GDM1 (cell line): ENCODE measurements at places on chromosomes 7 and 10.

GRCh38 chr7:4076701-4077294 lies 605.3 kb upstream of the FOXK1 start:
- no peak for DNase-seq

DNA sequence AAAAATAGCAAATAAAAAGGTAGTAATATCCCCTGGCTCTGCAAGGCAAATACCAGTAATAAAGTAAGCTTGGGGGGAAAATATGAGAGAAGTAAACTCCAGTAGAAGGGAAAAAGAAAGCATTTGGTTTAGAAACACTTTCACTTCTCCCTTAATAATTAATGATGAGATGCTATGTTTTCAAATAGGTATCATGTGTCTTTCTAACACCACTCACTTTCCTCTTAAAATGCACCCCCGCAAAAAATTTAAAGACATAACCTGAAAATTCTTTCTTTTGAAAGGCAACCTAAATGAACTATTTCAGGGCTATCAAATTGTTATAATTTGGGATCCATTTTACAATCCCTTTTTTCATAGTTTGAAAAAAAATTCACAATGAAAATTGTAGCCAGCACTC lies 240.3 kb downstream of the SNX10 start:
- DNase-seq, result no peak

GRCh38 chr10:129870474-129870757 lies 93.7 kb downstream of the EBF3 start:
- no peak for DNase-seq

GRCh38 chr7:45511721-45512597 lies 62.2 kb upstream of the ADCY1 start:
- DNase-seq, result no peak

DNA sequence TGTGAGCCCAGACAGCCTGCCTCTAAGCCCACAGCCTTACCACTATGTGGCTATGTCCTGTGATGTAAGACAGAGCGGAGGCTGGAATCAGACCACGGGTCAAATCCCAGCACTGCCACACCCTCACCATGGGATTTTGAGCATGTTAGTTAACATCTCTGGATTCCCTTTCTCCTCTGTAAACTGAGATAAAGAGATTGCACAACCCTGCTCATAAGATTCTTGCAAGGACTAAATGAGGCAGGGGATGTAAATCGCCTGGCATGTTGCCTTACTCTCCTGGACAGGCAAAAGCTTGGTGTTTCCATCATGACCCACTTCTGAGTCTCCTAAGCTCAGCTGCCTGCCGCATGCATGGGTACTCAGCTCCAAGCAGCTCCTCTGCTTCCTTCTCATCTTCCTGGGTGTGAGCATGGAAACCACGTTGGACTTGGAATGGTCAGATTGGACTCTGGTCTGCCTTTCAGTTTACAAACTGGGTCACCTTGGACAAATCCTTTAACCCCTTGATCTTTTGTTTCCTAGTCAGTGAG lies 41.3 kb upstream of the MTURN start:
- no peak for DNase-seq

DNA sequence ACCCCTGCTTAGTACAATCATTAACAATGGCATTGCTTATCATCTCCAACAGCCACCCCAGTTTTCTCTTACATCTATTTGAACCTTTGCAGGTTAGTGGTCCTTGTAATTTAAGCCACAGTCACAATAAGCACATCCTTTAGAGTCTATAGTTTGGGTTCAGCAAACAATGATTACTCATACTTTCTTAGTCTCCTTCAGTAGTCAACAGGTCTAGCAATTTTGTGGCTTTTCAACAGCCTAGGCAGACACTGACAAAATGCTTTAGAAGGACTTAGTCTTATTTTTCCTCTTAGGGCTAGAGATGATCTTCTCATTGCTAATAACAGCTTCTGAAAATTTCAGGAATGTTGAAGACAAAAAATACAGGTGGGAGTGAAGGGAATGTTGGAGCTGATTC lies 32.3 kb upstream of the FAM204A start:
- no peak for DNase-seq

- no peak for DNase-seq
Measured at GRCh38 chr7:55026867-55027490, 8.2 kb downstream of the EGFR start.

DNA sequence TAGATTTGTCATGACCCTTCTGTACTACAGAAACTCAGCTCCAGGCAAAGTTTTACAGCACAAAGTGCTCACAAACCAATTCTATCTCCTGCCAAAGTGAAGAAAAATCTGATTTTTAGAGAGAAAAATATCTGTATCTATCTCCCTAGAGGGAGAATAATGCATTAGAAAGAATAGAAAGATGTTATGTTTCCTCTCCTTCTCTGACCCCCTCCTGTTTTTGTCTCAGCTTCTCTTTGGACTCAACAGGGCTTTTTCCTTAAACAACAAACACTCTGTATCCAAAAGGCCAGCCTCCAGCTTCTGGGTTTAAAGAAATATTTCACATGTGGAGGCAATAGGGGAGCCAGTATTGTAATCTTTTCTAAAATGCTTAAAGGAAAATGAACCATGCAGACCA lies 627.4 kb downstream of the REEP3 start:
- no peak for DNase-seq

DNA sequence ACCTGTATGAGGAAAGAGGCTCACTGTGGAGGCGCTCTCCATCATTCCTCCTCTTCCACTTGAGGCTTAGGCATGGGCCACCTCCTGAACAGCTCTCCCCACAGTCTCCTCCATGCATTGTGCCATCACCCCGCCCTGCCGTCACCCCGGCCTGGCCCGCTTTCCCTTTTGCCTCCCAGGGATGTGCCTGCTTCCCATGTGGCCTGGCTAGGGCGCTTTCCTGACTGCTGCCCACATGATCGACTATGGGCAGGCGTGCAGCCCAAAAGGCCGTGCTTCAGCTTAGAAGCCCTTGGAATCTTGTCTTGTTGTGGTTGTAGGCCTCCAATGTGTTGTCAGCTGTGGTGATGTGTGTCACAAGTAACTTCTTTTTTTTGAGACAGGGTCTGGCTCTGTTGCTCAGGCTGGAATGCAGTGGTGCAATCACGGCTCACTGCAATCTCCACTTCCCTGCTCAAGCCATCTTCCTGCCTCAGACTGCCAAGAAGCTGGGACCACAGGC lies 1.8 kb upstream of the ACTR3C start:
- no peak for DNase-seq

DNA sequence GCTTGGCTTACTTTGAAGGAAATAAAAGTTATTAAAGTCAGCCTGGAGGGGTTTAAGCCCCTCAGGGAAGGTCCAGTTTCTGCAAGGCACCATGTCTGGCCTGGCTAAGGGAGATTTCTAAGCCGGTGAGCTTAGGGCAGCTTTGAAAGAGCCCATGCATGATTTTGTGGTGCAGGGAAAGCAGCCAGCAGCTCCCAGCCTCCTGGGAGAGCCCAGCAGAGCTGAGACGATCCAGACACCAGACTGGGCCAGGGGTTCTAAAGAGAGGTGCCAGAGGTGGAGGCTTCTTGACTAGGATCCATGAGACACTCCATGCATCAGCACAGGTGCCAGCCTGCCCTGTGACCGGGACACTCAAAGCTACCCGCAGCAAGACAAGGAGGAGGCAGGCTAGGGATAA lies 59.6 kb upstream of the MKX start:
- no peak for DNase-seq

GRCh38 chr7:150736864-150737263 lies 354 bp upstream of the GIMAP5 start:
- no peak for DNase-seq

DNA sequence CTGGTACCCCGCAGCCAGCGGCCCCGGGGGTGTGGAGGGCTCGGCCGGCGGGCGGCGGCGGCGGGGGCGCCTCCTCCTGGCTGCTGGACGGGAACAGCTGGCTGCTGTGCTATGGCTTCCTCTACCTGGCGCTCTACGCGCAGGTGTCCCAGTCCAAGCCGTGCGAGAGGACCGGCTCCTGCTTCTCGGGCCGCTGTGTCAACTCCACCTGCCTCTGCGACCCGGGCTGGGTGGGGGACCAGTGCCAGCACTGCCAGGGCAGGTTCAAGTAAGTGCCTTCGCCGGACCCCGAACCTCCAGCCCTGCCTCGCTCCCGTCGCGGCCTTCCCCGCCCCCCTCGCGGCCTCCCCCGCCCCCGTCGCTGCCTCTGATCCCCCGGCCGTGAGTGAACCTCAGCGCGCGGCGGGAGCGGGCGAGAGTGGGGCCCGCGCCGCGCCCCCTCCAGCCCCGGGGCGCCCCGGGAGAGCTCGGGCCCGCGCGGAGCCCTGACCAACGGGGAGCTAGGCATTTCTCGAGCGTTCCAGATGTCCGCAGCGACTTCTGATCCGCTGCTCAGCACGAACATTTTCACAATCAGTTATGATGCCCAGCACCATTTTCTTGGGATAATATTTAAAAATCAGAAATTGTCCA lies 727 bp downstream of the ATRNL1 start:
- no peak for DNase-seq

DNA sequence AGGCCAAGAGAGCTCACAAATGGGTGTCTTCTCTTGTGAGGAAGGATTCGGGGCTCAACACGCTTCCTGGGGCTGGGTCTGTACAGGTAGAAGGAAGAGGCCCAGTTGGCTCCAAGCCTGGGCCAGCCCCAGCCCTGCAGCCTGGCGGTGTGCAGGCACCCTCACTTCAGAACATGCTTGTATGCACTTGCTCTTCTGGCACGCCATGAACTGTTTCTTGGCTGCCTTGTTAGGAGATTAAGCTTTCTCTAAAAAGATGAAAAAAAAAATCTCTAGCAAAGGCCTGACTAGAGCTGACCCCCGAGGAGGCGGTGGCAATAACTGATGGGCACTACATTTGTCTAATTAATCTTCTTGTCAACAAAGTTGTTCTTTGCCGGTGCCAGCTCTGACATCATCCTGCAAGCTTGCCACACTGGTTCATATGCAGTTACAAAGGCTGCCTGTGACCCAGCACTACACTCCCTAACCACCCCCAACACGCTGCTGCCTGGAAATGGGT lies 94.7 kb downstream of the WDR11 start:
- no peak for DNase-seq

DNA sequence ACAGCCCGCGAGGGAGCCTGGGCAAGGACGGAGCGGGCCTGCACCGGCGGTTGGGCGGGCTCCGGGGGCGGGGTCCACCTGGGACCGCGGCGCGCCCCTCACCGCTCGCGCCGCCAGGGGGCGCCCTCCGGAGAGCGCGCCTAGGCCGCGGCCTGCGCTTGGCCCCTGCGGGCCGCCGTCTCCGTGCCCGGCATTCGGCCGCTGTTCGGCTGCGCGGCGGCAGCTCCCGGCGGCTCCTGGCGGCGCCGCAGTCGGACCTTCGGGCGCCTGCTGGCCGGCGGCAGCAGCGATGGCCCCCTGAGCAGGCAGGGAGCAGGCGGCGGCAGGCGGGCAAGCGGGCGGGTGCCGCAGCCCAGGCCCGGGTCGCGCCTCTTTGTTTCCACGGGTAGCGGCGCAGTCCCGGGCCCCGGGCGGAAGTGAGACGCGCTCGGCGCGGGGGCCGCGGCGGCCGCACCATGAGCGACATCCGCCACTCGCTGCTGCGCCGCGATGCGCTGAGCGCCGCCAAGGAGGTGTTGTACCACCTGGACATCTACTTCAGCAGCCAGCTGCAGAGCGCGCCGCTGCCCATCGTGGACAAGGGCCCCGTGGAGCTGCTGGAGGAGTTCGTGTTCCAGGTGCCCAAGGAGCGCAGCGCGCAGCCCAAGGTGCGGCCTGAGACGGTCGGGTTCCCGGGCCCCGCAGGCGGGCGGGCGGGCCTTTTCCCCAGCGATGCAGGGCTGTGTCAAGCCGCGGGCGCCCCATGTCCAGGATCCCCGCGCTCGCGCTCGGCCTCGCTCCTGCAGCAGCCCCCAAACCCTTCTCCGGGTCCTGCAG lies at the start of gene INTS15:
TSS of gene INTS15 (plus strand) at position 193 of the 816 bp plus-strand sequence. CDS start at position 456, 263 bp downstream.
- peak; percentile 80 for DNase-seq

DNA sequence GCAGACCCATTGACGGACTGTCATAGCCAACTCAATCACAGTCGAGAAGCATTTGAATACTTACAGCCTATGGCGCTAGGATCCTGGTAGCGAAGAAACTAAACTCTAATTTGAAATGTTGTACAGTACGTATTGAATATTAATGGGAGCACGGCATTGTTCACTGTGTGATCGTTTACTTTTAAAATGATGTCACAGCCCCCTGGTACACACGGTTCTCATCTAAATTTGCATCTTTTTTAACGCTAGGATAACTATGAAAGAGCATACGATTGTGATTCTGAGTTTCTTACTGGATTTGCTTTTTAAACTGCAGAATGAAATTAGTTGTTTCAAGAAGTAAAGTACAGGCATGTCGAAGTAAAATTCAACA lies 895 bp upstream of the NAPEPLD start:
- DNase-seq, result no peak

GRCh38 chr10:71766717-71767419 lies 6.5 kb downstream of the VSIR start:
- no peak for DNase-seq

DNA sequence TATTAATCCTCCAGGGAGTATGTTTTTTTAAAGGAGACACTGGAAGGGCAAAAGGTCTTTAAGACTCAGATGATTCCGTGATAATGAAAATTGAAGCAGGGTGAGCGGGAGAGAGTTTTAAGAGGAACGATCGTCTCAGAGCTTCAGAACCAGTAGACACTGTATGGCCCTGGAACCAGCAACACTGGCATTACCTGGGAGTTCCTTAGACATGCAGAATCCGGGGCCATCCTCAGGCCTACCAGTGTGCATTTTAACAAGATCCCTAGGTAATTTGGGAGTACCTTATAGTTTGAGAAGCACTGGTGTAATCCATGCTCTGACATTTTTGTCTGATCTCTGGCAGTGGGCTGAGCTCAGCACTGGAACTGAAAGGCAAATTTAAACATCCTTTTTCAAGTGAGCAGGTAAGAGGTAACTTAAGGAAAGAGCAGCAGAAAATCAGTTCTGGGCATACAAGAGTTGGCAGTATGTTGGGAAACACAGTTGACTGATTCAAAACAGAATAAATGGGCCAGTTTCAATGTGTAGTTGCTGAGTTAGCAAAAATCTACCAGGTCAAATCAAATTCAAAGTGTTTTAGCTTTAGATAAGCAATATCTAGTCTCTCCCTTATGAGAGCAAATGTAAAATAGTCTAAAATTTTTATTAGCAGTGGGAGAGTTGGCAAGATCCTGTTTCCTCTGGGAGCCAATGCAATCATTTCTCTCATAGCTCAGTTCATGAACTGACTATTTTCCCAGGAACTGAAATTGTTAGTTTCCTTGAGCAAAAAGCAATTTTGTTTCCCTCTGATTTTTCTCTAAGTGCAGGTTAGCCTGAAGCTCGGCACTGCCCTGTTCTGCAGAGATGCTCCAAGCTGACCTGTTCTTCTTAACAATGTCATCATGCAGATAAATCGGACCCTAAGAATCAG lies 97.2 kb upstream of the ELMO1 start:
- no peak for DNase-seq

GRCh38 chr10:85916994-85917573 lies 449.5 kb downstream of the GRID1 start:
- DNase-seq, result no peak

DNA sequence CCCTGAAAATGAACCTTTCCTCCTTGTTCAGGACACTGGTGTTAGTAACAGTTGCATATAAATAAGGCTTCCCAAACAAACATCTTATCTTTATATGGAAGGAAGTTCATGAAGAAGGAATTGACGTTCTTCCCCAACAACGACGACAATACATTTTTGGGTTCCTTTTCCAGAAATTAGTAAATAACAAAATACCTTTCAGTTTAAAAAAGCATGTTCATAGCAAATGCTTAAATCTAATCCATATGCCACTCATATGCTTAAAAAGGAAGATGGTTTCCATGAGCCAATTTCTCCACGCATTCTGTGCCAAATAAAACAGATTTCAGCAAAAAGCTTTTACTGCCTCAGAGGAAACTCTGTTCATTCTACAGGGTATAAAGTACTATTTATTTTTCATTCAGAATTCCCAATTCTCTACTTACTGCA lies 182.6 kb downstream of the COBL start:
- DNase-seq, result no peak
